ENCODE measurements at places on chromosomes 16 and 17.

- DNase-seq: no peak
Measured at GRCh38 chr17:28863953-28864352, 9.1 kb downstream of the ERAL1 start.

DNA sequence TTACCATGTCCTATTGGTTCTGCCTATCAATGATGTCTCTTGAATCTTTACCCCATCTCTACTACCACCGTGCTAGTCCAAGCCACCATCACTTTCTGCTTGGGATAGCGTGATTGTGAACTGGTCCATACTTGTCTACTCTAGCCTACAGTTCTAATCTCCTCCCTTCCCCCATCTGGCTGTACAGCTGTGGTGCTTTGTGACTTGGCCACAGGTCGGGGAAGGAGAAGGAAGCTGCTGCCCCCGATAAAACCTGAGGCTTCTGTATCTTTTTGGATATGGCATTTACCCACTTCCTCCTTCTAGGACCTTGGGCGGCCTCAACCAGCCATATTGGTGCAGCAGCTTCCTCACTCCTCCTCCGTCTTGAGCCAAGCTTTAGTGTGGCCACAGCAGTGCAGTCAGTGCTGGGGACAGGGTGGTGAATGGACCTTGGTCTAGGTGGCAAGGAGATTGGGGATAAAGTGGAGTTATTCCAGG, 314 bp upstream of the ITGA2B start:
- DNase-seq: no peak

DNA sequence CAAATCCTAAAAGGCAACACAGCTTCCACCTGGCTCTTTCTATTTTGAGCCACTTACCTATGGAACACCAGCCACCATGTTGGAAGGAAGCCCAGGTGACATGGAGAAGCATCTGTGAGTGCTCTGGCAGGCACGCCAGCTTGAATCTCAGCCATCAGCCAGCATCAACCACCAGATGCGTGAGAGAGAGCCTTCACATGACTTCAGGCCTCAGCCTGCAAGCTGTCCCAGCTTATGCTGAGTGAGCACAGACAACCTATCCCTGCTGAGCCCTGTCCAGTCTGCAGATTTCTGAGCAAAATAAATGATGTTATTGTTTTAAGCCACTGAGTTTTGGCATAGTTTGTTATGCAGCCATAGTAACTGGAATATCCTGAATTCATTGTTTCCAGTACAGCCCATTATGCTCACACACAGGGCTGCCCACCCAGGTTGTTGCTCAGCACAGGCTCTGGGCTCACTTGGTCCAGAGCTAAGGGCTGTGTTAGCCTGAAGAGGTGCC, 35.1 kb downstream of the TMEM238L start:
- DNase-seq: no peak

GRCh38 chr17:65638221-65638975, 77.0 kb upstream of the AXIN2 start:
- no peak for DNase-seq

GRCh38 chr17:32553168-32553567, 66.4 kb downstream of the CDK5R1 start:
- no peak for DNase-seq

DNA sequence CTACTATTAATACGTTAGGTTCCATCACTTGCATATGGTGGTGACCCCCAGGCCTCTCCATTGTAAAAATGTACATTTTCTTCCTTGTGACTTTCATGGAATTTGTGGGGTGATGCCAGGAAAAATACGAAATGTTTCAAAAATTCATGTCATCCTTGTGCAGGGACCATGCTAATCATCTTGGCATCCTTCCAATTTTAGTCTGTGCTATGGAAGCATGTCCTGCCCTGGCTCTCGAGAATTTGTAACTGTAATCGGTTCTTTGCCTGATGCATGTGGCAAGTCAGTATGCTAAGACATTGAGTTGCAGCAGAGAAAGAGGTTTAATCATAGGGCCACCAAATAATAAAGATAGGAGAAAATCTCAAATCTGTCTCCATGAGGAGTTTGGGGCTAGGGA, 14.3 kb upstream of the GINS3 start:
- no peak for DNase-seq

GRCh38 chr17:82899941-82900340, 60.1 kb upstream of the ZNF750 start:
- DNase-seq: no peak

DNA sequence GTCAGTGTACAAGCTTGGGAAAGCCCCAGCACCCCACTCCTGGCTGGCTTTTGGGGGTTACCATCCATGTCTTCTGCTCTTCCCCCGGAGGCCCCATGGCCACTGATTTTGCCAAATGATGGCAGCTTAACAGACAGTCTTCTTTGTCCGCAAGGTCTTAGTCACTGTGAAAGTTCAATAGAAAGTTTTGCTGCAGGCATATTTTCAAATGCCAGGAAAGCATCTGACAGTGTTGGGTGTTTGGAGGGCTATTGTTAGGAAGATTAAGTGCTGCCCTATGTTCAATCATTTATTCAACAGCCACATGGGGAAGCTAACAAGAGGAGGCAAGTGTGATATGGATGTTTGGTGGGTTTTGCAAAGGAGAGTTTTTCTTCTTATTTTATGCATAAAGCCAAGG, 122.4 kb downstream of the TOX3 start:
- DNase-seq: no peak

GRCh38 chr16:21653571-21653970, 1.2 kb upstream of the IGSF6 start:
- no peak for DNase-seq

GRCh38 chr17:28949185-28950016, 1.9 kb downstream of the PHF12 start:
- no peak for DNase-seq

GRCh38 chr16:74216319-74216718, 80.3 kb upstream of the PSMD7 start:
- DNase-seq: no peak

DNA sequence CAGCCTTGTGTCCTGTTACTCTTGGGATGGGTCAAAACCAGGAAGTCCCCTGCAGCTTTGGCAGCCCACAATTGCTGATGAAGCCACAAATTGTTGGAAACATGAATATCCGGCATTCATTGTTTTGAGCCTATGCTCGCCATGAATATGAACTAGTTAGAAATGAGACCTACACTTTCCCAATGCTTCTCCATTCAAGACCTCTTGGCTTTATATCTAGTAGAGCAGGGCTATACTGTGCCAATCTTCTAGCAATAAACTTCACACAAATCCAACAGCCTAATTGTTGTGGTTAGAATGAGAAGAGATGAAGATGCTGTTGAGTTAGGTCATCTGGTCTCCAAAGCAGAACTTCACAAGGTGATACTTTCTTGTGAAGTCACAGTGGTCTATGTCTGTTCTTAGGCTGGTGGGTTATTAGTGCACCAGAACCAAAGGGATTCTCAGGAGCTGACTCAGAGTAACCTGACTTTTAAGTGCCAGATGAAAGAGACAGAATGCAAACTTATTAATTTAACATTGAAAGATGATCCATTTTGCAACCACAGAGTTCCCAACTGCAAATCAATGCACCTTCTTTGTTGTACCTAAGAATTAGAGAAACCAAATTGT, 13.7 kb upstream of the KRT23 start:
- DNase-seq: no peak

DNA sequence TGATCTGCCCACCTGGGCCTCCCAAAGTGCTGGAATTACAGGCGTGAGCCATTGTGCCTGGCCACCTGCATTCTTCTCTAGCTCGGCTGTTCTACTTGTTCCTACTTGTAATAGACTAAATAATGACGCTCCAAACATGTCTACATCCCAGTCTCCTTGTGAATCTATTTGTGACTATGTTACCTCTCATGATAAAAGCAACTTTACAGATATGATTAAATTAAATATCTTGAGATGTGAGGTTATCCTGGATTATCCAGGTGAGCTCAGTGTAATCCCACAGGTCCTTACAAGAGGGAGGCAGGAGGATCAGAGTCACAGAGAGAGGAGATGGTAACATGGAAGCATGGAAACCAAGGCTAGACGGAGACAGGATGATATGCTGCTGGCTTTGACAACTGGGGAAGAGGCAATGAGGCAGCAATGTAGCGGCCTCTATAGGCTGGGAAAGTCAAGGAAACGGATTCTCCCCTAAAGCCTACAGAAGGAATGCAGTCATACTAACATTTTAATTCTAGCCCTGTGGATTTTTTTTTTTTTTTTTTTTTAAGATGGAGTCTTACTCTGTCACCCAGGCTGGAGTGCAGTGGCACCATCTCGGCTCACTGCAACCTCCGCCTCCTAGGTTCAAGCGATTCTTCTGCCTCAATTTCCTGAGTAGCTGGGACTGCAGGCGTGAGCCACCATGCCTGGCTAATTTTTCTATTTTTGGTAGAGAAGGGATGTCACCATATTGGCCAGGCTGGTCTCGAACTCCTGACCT, 5.0 kb upstream of the LASP1 start:
- no peak for DNase-seq

- no peak for DNase-seq
Measured at GRCh38 chr17:33140413-33141099, 148.9 kb downstream of the SPACA3 start.

DNA sequence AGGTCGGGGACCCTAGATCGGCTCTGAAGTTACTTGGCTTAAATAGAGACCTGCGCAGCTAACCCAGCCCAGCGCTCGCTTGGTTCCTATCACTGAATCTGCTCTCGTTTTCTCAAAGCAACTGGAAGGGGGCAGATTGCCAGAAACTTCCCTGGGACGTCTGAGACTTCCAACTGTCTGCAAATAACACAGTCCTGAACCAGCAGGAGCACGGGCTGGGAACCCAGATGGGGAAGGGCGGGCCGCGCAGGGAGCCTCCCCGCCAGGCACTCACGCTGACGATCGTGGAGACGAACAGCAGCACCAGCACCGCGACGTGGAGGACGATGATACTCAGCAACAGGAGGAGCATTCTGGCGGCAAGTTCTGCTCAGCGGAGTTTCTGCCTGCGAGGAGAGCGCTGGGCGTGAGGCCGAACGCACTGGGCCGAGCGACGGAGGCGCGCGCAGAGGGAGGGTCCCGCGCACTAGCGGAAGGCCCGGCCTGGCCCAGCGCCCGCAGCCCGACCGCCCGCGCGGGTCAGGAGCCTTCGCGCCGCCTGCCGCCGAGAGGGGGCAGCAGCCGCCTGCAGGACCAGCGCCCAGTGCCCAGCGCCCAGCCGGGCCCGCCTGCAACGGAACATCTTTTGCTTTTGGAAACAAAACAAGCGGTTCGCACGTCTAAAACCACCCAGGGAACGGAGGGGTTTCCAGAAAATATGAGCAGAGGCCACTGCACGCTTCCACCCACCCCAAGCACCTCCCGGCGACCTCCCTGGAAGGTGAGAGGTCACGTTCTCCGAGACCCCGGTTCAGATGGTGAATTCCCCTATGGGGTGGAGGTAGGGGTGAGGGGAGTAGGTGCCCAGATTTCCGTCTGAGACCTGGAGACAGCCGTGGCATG, 4.5 kb downstream of the PMP22 start:
- peak; percentile 23 for DNase-seq

- DNase-seq: no peak
Measured at GRCh38 chr16:22692916-22693637, 120.9 kb upstream of the HS3ST2 start.

DNA sequence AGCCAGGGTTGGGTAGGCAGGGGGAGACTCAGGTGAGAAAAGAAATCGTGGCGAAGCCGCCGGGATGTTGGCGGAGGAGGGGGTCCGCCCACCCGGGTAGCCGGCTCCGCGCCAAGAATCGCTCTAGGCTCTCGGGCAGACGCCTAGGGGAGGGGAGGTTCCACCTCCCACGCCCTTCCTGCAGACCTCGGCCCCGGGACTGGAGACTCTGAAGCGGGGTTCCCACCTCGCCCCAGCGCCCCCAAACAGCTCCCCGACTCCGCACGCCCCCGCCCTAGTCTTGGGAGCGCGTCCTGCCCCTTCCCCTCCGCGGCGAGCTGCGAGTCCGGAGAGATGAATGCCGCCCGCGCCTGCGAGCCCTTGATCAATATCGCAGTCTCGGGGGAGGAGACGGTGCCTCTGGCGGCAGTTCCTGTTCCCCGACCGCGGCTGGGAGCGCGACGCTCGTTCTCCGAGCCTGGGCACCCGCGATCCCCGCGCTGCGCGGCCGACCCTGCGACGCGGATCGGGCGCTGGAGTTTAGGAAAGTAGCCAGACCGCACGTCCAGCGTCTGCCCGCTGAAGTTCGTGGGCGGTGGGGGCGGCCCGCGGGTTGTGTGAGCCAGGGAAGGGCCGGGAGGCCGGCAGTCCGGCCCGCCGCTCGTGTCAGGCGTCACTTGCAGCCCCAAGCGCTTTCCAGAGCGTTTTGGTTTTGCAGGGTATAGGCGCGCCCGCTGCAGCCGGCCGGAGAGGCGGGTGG, 790 bp downstream of the CRHR1 start:
- DNase-seq: no peak

GRCh38 chr16:54657709-54658102, 273.0 kb upstream of the IRX5 start:
- no peak for DNase-seq

- DNase-seq: no peak
Measured at GRCh38 chr17:78865682-78866390, 25.2 kb upstream of the USP36 start.

- no peak for DNase-seq
Measured at GRCh38 chr17:4053596-4053995, 89.2 kb downstream of the ZZEF1 start.

DNA sequence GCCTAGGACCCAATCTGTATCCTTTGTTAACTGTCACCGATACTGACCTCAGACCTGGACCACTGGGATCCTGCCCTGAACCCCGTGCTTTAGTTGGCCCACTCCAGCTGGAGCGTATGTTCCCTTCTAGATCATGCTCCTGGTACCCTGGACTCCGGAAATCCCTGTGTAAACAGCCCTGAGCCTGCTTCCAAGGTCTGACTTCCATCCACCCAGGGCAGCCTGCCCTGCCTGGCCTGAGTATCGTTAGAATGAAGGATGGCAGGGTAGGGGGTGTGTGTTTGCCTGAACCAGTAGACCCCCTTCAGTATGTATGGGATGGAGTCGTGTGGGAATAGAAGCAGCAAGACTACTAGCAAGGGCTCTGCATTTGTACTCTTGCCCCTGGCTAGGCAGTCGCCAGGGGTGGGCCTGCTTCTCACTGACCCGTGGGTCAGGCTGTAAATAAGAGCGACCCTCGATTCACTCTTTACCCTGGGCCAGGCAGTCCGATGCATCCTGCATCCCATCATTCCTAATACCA, 691 bp upstream of the TMEM98 start:
- DNase-seq: no peak

DNA sequence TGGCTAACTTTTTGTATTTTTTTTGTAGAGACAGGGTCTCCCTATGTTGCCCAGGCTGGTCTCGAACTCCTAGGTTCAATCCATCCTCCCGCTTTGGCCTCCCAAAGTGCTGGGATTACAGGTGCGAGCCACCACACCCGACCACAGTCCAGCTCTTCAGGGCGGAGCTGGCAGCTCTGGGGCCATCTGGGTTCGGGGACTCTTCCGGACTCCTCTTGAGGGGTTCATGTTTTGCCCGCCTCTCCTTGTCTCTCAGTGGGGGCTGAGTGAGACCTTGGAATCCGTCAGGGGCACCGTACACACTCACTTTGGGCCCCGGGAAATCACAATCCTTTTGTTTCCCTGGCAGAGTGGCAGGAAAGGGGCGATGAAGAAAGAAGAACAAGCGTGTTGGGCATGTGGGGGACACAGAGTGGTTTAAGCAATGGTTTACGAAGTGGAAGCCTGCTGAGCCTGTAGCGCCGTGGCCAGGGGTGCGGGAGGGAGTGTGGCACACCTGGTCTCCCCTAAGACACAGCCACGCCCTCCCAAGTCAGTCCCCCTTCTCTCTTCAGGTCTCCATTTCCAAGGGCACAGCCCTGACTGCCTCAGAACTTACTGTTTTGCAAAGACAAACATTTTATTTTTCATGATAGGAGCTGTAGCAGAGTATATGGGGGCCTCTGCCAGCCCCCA, 26.1 kb downstream of the TNS4 start:
- DNase-seq: no peak

- DNase-seq: no peak
Measured at GRCh38 chr16:87762071-87762571, 3.7 kb downstream of the KLHDC4 start.

GRCh38 chr16:57245472-57246113, 534 bp downstream of the ARL2BP start:
- DNase-seq: no peak

Measured in GM18507 (cell line).